ENCODE measurements at places on chromosomes 1 and 21.
A peak's percentile ranks its signal among the peaks of the same experiment; 100 is the strongest.

DNA sequence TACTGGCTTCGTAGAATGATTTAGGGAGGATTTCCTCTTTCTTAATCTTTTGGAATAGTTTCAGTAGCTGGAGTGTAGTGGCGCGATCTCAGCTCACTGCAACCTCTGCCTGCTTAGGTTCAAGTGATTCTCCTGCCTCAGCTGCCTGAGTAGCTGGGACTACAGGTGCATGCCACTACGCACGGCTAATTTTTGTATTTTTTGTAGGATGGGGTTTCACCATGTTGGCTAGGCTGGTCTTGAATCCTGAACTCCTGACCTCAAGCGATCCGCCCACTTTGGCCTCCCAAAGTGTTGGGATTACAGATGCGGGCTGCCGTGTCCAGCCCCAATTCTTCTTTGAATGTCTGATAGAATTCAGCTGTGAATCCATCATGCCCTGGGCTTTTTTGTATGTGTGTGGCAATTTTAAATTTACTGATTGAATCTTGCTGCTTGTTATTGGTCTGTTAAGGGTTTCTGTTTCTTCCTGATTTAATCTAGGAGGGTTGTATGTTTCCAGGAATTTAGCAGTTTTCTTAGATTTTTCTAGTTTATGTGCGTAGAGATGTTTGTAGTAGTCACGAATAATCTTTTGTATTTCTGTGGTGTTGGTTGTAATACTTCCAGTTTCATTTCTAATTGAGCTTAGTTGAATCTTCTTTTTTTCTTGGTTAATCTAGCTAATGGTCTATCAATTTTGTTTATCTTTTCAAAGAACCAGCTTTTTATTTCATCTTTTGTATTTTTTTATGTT lies 15.3 kb downstream of the MAN1C1 start:
- no peak for DNase-seq

- no peak for DNase-seq
These were observed 104.1 kb downstream of the CNIH3 start for GRCh38 chr1:224720216-224720615.

- no peak for DNase-seq
These were observed 12.4 kb upstream of the LRRN2 start for GRCh38 chr1:204697893-204698292.

DNA sequence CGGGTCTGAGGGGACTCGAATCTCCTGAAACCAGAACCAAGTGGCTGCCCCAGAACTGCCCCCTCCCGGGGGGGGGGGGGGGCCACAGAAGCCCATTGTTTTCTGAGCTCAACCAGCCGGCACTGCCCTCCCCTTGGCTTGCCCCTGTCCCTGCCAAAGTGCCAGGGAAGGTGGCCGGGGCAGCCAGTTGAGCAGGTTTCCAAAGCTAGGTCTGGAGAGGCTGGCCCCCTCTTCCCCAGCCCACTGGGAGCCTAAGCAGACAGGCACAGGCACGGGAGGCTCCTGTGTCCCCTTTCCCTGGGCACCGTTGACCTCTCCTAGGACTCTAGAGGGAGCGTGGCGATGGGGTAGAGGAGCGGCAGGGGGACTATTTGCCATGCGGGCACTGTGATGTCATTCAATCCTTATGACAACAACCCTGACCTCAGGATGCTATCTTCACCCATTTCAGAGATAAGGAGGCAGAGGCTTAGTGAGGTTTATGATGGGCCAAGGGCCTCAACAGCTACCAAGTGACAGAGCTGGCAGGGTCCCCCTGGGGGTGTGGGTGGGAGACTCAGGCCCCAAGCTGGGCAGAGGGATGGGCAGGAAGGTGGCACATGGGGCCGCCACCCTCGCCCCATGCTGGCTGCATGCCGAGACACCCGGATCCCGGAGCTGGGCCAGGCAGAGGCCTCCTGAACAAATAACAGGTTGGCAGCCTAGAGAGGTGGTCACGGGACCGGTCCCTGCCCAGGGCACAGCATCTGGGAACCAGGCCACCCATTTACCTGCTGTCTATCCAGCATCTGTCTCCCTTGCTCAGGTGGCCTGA lies 35.0 kb downstream of the RAP1GAP start:
- DNase-seq = no peak

DNA sequence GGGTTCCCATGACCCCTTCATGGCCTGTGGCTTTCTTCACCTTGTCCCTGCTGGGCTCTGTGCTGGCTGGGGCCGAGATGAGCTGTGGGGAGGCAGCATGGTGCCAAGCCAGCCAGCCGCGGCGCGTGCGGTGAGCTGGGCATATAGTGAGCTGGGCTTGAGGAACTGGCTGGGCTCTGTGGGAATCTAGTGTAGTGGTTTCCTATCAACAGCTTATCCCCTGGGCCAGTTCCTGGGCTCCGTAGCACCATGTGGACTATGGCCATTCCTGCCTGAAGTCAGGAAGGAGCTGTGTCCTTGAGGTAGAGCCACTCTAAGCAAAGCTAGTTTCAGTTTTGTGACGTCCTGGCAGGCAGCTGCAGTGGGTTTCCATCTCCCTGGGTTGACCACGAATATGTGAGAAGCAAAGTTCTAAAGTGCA lies 1.8 kb downstream of the NCMAP start:
- DNase-seq = no peak

GRCh38 chr1:110258734-110259133 lies 48.6 kb downstream of the KCNC4 start:
- no peak for DNase-seq

GRCh38 chr1:229110986-229111385 lies 159.9 kb upstream of the RAB4A start:
- no peak for DNase-seq

- DNase-seq = no peak
These were observed 228.5 kb upstream of the AJAP1 start for GRCh38 chr1:4425892-4426291.

DNA sequence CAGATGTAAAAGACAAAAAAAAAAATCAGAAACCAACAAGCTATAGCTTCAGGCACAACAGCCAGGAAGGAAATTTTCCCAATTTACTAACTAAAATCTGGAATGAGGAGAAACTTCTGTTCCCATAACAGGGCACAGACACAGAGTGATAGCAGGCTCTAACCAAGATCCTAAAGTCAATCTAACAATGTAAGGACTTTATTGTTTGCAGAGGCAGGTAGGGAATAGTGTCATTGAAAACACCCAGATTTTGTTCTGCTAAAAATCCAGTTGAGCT lies 166.6 kb upstream of the ATP1B1 start:
- no peak for DNase-seq

DNA sequence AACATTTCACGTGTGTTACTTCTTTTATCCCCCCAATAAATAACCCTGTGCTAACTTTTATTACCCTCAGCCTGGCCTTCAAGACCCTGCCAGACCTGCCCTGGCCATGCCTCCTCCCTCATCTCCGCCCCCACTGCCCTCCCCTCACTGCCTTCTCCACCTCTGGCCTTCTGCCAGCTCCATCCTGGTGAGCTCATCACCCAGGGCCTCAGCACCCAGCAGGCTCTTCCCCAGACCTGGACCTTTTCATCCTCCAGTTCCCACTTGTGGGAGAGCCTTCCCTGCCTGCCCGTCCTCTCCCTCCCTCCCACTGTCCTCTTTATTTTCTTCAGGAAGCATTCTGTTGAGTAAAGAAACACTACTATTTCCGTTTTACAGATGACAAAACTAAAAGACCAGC lies 72.0 kb downstream of the SLC66A1 start:
- DNase-seq = no peak

DNA sequence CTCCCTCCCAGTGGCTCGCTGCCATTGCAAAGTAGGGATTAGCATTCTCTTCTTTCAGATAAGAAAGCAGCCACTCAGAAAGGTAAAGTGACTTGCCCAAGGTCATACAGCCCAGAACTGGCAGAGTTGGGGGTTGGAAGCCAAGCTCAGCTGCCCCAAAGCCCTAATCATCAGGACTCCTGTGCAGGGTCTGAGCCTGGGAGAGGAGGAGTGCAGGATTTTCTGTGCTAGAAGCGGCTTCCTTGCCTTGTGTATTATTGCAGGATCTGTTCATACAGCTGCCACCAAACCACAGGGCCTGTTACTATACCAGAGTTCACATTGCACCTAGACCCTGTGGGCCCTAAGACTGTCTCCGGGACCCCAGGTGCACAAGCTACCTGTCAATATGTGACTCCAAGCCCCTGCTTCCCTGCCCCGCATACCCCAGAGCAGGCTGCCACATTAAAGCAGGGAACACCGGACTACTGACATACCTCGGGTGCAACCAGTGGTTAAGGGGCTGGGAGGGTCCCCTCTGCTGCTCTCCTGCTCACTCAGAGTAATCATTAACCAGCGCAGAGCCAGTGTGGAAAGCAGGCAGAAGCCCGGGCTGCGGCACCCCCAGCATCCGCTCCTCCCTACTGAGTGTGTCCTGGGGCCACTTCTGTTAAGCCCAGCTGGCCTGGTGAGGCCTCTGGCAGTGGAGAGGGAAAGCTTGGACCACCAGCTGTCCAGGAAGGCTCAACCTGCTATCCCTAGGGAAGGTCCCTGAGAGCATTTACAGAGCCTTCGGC lies 15.8 kb downstream of the HSPG2 start:
- no peak for DNase-seq

DNA sequence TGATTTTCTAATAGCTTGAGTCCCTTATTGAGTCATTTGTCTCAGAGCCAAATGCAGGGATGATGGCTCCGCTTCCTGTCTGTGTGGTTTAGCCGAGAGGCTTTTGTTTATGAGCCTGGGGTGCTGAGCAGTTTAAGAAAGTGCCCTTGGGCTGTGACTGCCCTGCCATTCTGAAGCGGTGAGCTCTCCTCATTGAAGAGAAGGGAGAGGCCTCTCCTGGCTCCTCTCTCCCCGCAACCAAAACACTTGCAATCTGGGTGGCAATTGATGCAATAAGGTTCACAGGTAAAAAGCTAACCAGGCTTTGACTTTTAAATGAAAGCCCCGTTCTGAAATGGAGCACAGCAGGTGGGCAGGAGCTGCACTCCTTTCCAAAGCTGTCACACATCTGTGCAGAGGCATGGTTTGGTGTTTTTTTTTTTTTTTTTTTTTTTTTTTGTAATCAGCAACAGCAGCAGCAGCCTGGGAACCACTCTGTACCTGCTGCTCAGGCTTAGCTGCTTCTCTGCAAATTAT lies 403.7 kb downstream of the SIPA1L2 start:
- DNase-seq = peak; percentile 22

- no peak for DNase-seq
These were observed 78.3 kb downstream of the NDUFS5 start for GRCh38 chr1:39104158-39105060.

- DNase-seq = no peak
These were observed 150.8 kb upstream of the C1orf105 start for GRCh38 chr1:172269644-172270043.

- no peak for DNase-seq
These were observed 98.2 kb upstream of the ERG start for GRCh38 chr21:38596264-38597042.

DNA sequence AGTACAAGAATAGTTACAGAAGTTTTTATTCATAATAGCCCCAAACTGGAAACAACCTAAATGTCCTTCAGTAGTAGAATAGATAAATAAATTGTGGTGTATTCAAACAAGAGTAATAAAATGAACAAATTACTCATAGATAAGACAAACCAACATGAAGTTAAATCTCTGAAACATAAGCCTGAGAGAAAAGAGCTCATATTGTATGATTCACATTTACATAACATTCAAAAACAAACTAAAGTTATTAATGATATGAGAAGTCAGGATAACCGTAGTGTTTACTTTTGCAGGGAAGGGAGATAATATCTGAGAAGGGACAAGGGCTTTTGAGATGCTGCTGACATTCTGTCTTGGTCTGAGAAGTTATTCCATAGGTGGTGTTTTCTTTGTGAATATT lies 13.5 kb downstream of the STPG1 start:
- DNase-seq = no peak

- DNase-seq = no peak
These were observed 39.5 kb downstream of the XCL2 start for GRCh38 chr1:168504064-168504837.

- no peak for DNase-seq
These were observed 29.9 kb upstream of the SLC19A2 start for GRCh38 chr1:169515641-169516040.

GRCh38 chr1:15833069-15833679 lies 14.3 kb upstream of the SPEN start:
- peak; percentile 67 for DNase-seq

DNA sequence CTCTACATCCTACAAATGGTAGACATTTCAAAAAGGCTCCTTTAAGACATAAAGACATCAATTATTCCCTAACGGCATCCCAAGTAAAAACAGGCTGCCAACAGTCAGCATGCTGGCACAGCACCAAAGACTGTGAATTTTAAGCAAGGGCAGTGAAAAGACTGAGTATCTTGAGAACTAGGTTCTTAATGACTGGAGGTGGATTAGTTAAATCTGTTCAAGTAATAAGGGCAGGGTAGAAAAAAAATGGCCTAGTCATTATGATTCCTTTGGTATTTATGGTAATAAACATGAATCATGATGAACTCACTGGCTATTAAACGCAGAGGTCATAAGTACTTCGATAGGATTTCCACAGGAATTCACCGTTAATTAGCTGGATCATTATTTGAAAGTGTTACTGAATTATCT lies 75.2 kb downstream of the KIFAP3 start:
- no peak for DNase-seq

DNA sequence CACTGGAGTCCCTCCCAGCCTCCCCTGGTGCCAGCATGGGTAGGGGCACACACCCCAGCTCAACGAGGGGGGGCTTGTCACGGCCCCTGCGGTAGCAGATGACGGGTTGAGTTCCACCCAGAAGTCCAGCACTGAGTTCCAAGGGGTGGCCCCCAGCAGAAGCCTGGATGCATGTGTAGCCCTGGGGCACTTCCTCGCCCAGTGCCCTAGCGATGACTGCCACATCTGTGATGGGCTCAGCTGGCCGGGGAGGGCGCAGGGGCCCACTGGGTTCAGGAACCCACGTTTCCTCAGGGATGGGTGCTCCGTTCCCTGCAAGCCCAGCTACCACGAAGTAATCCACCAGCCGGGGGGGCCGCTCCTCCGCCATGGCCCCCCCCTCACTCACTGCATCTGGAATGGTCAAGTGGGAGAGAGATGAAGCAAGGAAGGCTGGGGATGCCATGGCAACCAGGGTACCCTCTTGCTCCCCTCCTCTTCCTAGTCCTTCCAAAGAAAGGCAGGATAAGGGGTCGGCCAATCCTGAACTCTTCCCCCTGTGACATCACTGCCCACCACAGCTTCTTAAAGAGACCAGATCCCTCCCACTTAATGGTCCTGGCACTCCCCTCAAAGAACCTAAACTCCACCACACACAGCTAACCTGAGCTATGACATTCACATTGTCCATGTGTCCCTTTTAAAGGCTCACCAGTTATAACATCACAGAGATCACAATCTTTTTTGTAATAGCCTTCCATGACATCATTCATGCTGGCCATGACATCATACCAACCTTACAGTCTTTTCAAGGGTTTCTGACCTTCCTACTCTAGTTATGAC lies 2.3 kb downstream of the DENND4B start:
- peak; percentile 30 for DNase-seq

- DNase-seq = no peak
These were observed 149.0 kb upstream of the C1orf87 start for GRCh38 chr1:60222360-60223115.

DNA sequence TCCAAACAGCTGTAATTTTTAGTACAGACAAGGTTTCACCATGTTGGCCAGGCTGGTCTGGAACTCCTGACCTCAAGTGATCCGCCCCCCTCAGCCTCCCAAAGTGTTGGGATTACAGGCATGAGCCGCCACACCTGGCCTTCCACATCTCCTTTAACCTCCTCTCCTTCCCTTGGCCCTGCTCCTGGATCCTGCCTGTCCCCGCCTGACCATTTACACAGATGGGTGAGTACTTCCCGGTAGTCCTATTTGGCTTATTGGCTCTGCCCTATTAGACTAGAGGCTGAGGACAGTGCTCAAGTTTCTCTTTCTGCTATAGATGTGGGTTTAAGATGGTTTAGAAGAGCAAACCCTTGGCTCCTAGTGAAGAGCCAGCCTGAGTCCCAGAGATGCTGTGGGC lies 7.1 kb downstream of the PTPN7 start:
- DNase-seq = no peak

- DNase-seq = no peak
These were observed 734.1 kb downstream of the LRRIQ3 start for GRCh38 chr1:73463873-73464272.
